AG04450 (cell line): ENCODE measurements at places on chromosomes 7 and 10. TPM values are rescaled to one million over a fixed set of nuclear protein-coding genes. Genes with fewer than 3 reads are reported as not detected.
A peak's percentile ranks its signal among the peaks of the same experiment; 100 is the strongest.

SEMA3E gene
- 0.02 and 0.06 TPM in 2 replicates for polyA plus RNA-seq

PGAM2 gene
- not detected in 2 replicates for polyA plus RNA-seq

VPS37D gene
- polyA plus RNA-seq: 1.8 and 3.7 TPM in 2 replicates

PRKAR2B gene
- polyA plus RNA-seq: 9.1 and 13.0 TPM in 2 replicates

GIMAP4 gene
- not detected in 2 replicates for polyA plus RNA-seq

FBXO24 gene
- 0.29 and 0.33 TPM in 2 replicates for polyA plus RNA-seq

- DNase-seq: no peak
Measured at GRCh38 chr10:74289951-74290350, 138.9 kb downstream of the ADK start.

GRCh38 chr10:70284542-70285475, 1.0 kb upstream of the NPFFR1 start:
- no peak for DNase-seq

DNA sequence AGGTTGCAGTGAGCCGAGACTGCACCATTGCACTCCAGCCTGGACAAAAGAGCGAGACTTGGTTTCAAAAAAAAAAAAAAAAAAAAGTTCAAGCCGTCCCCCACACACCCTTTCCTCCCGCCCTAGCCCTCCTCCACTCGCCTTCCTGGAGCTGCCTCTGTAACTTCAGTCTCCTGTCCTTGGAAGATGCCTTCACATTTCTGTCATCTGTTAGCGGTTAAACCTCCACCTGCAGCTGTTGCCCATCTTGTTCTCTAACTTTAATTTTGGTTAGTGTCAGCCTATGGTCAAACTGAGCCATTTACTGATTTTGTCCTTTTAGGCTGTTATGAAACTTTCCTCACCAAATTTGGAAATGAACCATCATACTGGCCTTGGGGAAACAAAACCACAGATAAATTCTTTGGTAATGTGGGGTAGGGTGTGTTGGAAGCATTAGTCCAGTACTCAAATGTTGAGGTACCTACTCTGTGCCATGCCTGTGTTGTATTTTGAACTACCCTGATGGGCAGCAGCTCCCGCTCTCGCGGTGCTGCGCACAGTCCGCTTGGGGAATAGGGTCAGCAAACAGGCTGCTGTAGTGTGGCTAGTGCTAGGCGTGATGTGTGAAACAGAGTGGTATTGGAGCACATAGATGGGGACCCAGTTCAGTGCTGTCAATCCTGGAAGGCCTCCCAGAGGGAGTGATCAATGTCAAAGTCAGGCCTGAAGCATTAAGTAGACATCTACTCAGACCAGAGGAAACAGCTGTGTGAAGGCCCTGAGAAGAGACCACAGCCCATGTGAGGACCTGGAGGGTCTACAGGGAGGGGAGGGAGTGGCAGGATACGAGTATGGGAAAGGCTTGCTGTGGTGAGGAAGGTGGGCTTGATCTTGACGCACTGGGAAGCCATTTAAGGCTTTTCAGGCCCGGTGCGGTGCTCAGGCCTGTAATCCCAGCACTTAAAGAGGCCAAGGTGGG, 26.9 kb downstream of the SFXN4 start:
- no peak for DNase-seq

DNA sequence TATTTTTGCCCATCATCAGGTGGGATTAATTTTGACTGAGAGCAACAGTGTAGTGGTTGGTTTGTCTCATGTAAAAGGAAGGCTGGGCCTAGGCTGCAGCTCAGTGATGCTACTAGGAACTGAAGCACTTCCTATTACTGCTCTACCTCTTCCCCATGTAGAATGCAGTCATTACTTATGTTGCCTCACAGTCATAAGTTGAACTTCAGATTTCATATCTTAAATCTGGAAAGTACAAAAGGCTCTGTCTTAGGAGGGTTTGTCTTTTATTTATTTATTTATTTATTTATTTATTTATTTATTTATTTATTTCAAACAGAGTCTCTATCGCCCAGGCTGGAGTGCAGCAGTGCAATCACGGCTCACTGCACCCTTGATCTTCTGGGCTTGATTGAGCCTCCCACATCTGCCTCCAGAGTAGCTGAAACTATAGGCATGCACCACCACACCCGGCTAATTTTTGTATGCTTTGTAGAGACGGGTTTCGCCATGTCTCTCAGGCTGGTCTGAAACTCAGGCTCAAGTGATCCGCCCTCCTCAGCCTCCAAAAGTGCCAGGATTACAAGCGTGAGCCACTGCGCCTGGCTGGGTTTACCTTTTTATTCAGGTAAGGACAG, 721.7 kb upstream of the GALNT17 start:
- DNase-seq: no peak

DNA sequence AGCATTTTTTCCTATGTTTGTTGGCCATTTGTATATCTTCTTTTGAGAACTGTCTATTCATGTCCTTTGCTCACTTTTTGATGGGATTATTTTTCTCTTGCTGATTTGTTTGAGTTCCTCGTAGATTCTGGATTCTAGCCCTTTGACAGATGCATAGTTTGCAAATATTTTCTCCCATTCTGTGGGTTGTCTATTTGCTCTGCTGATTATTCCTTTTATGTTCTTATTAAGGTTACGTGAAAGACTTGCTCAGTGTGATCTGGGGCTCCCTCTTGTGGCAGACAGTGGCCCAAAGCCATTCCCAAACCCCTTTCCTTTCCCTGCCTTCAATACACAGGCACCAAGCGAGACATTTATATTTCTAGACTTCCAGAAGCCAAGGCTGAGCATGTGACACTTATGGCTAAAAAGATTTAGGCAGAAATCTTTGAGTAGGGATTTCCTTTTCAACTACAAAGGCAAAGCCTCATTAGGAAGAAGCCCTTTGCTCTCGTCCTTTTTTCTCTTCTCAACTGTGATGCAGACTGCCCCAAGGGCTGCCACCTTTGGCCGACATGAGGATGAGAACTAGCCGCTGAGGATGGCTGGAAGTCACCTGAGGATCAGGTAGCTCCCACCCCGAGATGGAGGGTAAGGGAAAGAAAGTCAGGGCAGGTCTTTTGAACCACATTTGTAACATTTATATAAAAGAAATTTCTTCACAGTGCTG, 23.6 kb downstream of the ST8SIA6 start:
- DNase-seq: peak; percentile 61

DNA sequence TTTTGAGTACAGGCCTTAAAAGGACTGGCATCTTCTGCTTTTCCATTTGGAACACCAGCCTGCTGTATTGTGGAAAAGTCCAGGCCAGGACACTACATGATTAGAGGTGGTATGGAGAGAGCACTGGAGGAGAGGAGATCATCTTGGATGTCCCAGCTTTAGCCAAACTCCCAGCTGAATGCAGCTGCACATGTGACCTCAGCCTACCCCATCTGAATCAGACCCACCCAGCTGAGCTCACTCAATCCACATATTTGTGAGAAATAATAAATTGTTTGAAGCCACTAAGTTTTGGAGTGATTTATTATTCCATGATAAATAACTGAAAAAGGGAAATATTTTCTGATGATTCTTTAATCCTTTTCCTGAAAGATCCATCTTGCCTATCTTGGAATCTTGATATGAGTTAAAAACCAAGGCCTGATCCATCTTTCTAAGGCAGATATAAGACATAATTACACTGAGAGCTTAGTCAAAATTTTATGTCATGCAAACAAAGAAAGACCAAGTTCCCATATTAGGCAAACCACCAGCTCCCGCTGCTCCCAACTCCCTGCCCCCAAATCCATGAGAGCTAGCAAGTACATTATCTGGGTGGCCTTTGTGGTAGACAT, 55.1 kb upstream of the TRIL start:
- DNase-seq: no peak

DNA sequence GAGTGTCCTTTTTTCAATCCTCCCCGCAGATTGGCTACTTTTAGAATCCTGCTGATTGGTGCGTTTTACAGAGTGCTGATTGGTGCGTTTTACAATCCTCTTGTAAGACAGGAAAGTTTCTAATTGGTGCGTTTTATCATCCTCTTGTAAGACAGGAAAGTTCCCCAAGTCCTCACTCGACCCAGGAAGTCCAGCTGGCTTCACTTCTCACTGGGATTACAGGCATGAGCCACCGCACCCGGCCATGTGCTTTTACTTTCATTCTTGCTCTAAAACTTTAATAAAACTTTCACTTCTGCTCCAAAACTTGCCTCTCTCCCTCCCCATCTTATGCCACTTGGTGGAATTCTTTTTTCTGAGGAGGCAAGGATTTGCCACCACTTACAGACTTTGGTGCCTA, 17.0 kb upstream of the WAPL start:
- no peak for DNase-seq

DNA sequence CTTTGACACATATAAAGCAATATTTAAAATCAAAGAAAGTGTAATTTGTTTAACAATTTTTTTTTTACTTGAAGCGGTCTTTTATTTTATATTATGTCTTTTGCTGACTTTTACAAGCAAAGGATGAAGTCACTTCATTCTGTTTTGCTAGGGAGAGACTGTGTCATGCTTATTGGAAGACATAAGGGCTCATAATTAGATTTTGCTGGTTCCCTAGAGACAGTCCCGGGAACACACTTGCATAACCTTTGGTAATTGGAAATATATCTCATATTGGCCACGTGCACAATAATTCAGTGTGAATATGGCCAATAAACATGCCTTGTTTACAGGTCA, 448 bp upstream of the NET1 start:
- DNase-seq: no peak

- DNase-seq: no peak
Measured at GRCh38 chr7:128869138-128869943, 6.7 kb downstream of the ATP6V1F start.

- DNase-seq: no peak
Measured at GRCh38 chr7:141161550-141162535, 88.0 kb downstream of the TMEM178B start.

DNA sequence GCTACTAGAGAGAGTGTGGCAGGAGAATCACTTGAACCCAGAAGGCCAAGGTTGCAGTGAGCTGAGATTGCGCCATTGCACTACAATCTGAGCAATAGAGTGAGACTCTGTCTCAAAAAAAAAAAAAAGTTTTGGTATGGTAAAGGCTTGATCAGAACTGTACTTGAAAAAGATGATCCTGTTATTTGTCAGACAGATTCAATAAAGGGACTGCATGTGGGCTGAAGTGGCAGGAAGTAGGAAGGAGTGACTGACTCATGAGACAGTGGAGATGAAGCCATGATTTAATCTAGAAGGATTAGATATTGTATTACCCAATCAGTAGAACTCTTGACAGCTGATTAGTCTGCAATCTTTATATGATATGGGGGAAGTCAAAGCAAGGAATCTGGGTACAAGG, 2.7 kb upstream of the TMEM254 start:
- DNase-seq: no peak

DNA sequence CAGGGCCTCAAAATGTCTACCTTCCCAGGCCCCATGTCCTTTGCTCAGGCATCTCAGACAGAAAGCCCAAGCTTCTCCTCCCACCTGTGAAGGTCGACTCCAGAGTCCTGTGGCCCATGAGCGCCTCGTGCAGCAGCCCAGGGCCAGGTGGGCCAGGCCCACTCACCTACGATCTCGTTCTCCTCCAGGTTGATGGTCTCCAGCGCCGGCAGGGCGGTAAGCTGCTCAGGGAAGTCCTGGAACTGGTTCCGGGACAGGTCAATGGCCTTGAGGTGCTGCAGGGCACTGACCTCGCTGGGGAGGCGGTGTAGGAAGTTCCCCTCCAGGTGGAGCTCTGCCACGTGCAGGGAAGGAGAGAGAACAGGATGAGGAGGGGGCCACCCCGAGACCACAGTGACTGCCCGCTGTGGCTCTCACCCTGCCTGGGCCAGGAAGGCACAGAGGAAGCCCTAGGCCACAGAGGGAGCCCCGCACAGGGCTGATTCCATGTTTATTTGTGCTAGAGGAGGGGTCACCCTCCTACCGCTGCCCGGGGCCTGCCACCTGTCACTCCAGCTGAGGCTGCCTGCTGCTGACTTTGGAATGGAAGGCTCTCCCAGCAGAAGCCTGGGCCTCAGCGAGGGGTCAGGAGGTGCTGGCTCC, 40.0 kb upstream of the NPFFR1 start:
- no peak for DNase-seq

DNA sequence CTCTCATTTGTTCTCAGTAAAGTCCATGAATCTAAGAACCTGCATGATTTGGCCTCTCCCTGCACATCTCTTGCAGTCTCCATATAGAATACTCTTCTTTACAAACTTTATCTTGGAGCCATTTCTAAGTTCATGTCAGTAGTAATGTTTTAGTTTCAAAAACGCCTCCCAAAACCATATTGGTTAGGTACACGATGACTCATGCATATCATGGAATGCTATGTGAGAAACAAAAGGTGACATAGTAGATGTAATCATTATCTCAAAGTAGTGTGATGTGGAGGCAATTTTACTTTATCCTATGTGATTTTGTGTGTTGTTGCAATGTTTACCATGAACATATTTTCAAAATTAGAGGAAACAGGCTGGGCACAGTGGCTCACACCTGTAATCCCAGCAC, 520.7 kb downstream of the KCNMA1 start:
- DNase-seq: no peak

DNA sequence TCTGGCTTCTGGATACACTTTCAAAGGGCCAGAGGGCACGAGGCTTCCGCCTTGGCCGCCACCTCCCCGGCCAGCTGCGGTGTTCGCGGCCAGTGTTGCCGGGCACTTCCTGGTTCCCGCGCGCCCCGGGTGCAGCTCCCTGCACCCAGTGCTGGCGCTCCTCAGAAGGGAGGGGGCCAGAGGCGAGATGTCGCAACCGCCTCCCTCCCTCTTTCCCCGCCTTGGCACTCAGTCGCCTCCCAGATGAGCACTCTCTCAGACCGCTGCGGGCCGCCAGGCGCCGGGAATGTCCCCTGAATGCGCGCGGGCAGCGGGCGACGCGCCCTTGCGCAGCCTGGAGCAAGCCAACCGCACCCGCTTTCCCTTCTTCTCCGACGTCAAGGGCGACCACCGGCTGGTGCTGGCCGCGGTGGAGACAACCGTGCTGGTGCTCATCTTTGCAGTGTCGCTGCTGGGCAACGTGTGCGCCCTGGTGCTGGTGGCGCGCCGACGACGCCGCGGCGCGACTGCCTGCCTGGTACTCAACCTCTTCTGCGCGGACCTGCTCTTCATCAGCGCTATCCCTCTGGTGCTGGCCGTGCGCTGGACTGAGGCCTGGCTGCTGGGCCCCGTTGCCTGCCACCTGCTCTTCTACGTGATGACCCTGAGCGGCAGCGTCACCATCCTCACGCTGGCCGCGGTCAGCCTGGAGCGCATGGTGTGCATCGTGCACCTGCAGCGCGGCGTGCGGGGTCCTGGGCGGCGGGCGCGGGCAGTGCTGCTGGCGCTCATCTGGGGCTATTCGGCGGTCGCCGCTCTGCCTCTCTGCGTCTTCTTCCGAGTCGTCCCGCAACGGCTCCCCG, at the start of gene FFAR4:
FFAR4 (plus strand) TSS at position 231 of the 842 bp plus-strand sequence; CDS start at position 287, 56 bp downstream.
- no peak for DNase-seq
